Renal cortical epithelial cell (primary cell): ENCODE measurements at places on chromosomes 3 and 15.
A peak's percentile ranks its signal among the peaks of the same experiment; 100 is the strongest.

- DNase-seq: no peak
Observed at GRCh38 chr15:37483779-37484178, 383.4 kb upstream of the MEIS2 start.

GRCh38 chr15:43845421-43845820 lies 18.6 kb downstream of the WDR76 start:
- DNase-seq: no peak

GRCh38 chr3:56119575-56120349 lies 348.5 kb downstream of the ERC2 start:
- peak; percentile 75 for DNase-seq

- peak; percentile 92 for DNase-seq
Observed at GRCh38 chr3:89025185-89025584, 82.2 kb upstream of the EPHA3 start.

- DNase-seq: peak; percentile 56
Observed at GRCh38 chr3:88003115-88003755, 55.6 kb downstream of the CGGBP1 start.

- DNase-seq: no peak
Observed at GRCh38 chr3:179304605-179305004, 18.2 kb upstream of the ZNF639 start.

GRCh38 chr15:92922418-92923002 lies 22.4 kb downstream of the CHD2 start:
- no peak for DNase-seq

DNA sequence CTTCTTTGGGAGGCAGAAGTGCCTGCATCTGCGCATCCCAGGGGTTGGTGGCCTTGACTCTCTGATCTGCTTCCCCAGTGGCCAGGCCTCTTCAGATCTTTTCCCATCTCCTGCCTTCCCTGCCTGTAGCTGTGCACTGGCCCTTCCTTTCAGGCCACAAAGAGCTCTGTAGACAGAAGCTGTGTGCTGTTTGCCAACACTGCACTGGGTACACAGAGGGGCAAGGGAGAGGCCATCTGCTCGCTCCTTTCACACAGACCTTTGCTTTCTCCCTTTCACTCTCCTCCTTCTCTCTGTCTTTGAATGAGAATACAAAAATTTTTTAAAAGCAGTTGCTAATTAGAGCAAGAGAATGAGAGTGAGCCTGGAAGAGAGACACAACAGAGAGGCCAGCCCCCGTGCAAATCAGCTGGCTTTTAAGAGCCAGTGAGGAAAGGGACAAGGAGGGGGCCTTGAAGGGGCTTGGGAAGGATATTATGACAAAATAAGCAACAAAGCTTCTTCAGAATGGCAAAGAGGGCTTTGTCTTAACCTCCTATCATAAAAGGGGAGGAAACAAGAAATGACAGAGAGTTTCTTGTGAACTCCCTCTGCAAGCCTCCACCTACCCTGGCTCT lies 170.9 kb downstream of the EPHB1 start:
- DNase-seq: no peak

GRCh38 chr3:11810276-11810675 lies 36.4 kb downstream of the TAMM41 start:
- DNase-seq: no peak

- peak; percentile 35 for DNase-seq
Observed at GRCh38 chr3:121834157-121834670, 646 bp downstream of the IQCB1 start.

DNA sequence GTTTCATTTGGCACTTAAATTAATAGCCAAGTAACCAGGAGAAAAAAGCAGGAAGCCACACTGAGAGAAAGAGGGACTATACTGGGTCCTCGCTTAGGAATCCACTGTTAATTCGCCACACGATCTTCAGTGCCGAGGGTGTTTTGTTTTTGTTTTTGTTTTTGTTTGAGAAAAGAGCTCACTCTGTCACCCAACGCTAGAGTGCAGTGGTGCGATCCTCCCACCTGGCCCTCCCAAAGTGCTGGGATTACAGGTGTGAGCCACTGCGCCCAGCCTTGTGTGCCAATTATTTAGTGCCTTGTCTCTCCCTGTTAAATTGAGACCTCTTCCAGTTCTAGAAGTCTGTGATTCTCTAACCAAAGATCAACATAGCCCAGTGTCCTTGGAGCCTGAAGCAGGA lies 53.8 kb upstream of the TPM1 start:
- no peak for DNase-seq

GRCh38 chr3:36954452-36955134 lies 9.7 kb upstream of the TRANK1 start:
- DNase-seq: no peak

- no peak for DNase-seq
Observed at GRCh38 chr3:113552851-113553250, 20.5 kb downstream of the SIDT1 start.

- no peak for DNase-seq
Observed at GRCh38 chr3:24446032-24446431, 48.6 kb downstream of the THRB start.

- no peak for DNase-seq
Observed at GRCh38 chr15:67186226-67186649, 68.2 kb downstream of the AAGAB start.

GRCh38 chr3:177665122-177665808 lies 468.0 kb upstream of the TBL1XR1 start:
- DNase-seq: peak; percentile 76

DNA sequence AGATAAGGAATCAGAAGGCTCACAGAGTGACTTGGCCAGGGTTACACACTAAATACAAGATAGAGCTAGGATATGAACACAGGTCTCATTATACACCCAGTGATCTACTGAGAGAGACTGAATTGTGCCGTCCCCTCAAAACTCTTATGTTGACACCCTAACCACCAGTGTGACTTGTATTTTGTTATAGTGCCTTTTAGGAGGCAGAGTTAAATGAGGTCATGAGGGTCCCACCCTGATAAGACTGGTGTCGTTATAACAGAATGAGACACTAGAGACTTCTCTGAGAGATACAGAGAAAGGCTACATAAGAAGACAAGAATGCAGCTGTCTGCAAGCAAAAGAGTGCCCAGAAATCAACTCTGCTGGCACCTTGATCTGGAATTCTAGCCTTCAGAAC lies 12.6 kb downstream of the KPNA1 start:
- DNase-seq: no peak

DNA sequence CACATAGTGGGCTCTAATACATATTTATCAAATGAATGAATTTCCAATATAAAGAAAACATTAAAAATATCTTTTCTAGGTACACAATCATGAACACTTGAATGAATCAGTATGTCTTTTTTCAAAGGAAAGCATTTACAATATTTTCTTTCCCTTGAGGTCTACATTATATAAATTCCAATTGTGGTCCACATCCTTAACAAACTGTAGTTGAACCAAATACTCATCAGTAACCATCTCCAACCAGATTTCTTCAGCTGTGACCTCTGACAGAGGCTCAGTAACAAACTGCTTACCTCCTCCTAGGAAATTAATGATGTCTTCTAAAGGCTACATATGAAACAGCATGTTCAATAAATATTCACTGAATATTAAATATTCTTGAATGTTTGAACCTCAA lies 58.8 kb downstream of the CFAP20DC start:
- no peak for DNase-seq

DNA sequence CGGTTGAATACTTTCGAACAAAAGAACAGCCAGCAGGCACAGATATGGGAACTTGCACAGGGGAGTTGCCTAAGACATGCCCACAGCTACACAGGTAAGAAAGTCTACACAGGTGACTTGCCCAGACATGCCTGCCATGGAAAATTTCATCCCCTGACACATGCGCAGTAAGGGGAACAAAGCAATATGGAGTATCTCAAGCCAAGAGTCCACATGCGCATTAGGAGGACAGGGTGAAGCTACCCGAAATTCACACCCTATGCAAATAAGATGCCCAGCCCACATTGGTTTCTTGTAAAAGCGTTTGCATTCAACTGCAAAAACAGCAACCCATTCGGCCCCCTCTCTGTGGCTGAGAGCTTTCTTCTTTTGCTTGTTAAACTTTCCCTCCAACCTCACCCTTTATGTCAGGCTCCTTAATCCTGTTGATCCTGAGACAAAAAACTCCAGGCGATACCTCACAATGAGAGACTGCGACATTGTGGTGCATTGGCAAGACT lies 49.3 kb upstream of the TRPM1 start:
- no peak for DNase-seq

- no peak for DNase-seq
Observed at GRCh38 chr3:53123510-53123909, 6.7 kb downstream of the RFT1 start.

- no peak for DNase-seq
Observed at GRCh38 chr3:24174614-24175013, 229.5 kb downstream of the NR1D2 start.

GRCh38 chr3:101243285-101244211 lies 76.8 kb downstream of the IMPG2 start:
- DNase-seq: no peak

- DNase-seq: peak; percentile 52
Observed at GRCh38 chr3:39124876-39125840, 17.7 kb downstream of the TTC21A start.

GRCh38 chr15:71278989-71279756 lies 163.9 kb downstream of the THSD4 start:
- peak; percentile 87 for DNase-seq

GRCh38 chr15:96340598-96341512 lies 10.4 kb downstream of the NR2F2 start:
- no peak for DNase-seq

DNA sequence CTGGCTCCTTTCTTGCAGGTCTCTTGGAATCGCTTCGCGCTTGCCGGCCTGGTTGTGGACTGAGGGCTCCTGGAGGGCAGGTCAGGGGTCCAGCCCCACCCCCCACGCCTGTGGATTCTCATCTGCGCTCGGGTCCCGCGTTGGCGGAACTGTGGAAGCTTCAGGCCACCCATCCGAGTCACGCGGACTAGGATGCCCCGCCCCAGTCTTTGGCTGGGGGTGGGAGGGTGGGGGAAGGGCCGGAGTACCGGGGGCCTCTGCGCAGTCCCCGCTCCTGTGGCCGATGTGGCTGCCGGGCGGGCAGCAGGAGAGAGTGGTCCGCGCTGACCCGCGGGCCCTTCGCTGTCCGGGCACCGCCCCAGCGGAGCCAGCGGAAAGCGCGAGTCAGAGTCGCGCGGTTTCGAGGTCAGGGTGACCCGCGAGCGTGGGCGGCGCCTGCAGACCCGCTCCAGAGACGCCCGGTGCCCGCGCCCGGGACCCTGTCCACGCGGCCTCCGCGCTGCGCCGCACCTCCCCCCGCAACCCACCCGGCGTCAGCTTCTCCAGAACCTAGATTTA lies 114.2 kb downstream of the KLF13 start:
- no peak for DNase-seq

DNA sequence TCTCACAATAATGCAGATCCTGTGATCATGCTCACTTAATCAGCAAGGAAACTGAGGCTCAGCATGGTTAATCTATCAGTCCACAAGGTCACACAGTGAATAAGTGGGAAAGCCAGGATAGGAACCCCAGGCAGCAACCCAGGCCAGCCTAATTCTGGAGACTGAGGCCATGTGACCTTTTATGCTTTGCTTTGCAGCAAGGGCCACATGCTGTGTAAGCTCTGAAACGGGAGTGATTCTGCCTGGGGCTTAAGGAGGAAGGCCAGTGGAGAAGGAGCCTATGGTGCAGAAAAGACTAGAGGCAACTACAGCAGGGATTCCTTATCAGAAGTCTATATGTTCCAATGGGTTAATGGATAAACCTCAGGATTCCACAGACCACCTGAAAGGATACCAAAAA lies 157.6 kb upstream of the PPP2R3A start:
- no peak for DNase-seq

DNA sequence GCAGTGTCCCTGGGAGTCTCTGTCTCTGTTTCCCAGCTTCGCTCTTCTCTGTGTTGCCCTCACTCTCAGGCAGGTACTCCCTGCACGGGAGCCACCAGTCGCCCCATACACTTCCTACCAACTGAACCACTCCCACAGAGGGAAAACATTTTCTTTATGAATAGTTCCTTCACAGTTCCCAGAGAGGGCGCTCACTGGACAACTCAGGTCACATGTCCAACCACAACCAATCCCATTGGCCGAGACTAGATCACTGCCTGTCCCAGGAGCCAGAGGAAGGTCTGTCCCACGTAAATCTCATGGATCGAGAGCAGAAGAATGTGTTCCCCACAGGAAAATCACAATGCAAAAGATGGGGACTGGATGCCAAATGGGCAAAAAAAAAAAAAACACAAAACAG lies 26.1 kb downstream of the GRK7 start:
- no peak for DNase-seq

DNA sequence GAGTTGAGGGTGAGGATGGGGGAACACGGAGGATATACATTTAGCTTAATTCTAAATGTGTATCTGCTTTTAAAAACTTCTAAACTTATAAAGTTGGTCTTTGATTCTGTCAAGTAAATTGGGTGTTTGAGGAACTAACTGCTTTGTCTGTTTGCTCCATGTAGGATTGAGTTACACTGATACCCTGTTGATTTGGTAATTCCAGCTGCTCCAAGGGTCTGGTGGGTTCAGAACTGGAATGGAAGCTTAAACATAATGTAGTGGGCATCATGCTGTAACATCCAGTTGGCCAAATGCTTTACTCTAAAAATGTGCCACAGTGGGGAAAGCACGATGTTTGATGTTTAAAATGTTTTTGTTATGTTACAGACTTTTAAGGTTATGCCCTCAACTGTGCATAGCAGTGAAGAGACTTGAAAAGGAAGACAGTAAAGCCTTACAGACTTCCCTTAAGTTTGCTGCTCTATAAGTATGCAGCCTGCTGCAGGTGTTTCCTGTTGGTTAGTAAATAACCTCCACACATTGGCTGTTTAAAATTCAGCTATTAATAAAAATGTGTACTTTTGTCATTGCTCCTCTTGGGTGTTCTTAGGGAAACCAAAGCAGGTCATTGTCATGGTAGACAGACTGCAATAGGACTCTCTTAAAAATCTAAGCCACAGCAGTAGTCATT lies 5.9 kb upstream of the EDEM1 start:
- no peak for DNase-seq

GRCh38 chr3:66473692-66474091 lies 27.1 kb downstream of the LRIG1 start:
- no peak for DNase-seq

DNA sequence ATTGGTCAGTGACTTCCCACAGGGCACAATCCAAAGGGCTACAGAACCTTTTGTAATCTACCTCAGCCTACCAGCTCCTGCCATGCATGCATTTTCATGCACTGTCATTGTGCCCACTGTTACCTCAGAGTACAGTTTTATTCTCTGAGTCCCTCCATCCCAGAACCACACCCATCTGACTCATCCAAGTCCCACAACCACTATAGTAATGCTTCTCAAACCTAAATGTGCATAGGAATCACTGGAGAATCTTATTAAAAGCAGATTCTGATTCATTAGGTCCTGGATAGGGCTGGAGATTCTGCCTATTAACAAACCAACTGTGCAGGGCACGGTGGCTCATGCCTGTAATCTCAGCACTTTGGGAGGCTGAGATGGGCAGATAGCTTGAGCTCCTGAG lies 3.7 kb upstream of the B3GALNT1 start:
- peak; percentile 50 for DNase-seq

DNA sequence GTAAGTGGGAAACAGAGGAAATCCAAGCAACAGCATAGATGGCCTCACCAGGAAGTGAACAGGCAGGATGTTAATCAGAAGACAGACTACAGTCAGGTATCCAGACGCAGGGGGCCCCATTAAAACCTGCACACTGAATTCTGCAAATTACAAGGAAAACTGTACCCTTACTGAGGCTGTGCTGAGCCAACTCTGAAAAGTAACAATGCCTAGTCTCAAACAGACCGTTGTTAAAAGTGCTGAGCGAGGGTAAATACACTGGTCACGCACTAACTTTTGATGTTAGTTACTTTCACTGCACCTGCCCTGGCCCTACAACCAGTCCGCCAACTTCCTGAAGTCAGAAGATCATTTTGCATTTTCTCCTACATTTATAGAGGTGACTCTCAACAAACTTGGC lies 1.0 kb downstream of the TAMM41 start:
- no peak for DNase-seq

GRCh38 chr15:45468294-45468693 lies 54.3 kb downstream of the SLC30A4 start:
- DNase-seq: no peak
